ENCODE measurements at places on chromosomes 3 and 15.

DNA sequence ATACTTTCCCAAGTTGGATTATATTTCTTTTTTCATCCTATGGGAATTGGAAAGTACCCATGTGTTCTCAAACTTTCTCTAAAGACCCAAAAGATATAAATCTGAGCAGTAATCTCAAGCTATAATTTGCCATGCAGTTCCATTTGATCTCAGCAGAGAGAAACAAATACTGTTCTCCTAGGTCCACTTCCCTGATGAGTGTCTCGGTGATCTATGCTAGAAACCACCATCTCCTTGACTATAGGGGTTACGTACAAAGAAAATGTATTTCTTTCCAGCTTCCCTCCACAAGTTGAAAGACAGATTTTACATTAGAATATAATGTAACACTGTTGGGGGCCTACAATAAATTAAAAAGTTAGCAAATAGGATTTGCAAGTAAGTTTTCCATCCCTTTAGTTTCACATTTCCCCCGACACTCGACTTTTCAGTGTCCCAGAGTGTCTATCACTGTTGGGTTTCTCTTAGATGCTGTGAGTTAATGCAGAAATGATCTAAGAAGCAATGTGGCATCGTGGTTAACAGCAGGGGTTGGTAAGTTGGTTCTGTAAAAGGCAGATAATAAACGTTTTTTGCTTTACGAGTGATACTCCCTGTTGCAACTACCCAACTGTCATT is 465.1 kb upstream of the CFAP20DC start:
- DNase-seq: no peak

- DNase-seq: no peak
Measured at GRCh38 chr3:69085168-69085832, 563 bp downstream of the ARL6IP5 start.

- no peak for DNase-seq
Measured at GRCh38 chr3:17075907-17076306, 191.2 kb downstream of the PLCL2 start.

GRCh38 chr15:89646416-89647141 is 8.7 kb downstream of the KIF7 start:
- no peak for DNase-seq

- DNase-seq: no peak
Measured at GRCh38 chr3:14463330-14464140, 61.1 kb downstream of the SLC6A6 start.

GRCh38 chr15:51288143-51289065 is 50.0 kb downstream of the CYP19A1 start:
- no peak for DNase-seq

DNA sequence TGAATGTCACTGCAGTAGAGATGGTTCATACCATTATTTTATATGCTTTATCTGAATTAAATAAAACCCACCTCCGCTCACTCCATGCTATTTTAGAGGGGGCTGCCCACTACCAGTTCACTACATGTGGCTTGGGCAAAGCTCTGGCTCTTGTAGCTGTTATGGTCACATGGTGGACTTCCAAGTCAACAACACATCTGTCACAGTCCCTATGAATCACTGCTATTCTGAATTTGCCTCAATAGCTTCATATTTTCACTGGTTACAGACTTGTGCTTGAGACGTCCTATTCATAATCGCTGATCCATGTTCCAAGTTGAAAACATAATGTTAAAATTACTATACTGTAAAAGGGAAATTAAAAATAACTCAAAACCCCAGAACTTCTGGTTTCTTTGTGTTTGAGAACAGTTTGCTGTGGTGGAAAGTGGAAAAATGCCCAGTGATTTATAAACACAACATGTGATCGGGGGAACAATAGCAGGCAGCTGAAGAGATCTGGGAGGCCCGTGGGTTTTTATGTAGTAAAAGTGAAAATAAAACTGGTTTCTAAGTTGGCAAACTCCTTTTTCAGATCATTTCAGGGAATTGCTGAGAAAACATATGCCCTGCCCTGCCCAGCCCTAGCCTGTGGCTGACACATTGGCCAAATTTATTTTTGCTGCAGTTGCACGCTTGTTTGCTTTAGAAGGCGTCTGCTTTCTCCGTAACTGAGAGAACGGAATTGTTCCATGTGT is 128.8 kb upstream of the PRR23C start:
- DNase-seq: no peak

GRCh38 chr15:63942486-63943365 is 103.6 kb downstream of the DAPK2 start:
- DNase-seq: no peak

DNA sequence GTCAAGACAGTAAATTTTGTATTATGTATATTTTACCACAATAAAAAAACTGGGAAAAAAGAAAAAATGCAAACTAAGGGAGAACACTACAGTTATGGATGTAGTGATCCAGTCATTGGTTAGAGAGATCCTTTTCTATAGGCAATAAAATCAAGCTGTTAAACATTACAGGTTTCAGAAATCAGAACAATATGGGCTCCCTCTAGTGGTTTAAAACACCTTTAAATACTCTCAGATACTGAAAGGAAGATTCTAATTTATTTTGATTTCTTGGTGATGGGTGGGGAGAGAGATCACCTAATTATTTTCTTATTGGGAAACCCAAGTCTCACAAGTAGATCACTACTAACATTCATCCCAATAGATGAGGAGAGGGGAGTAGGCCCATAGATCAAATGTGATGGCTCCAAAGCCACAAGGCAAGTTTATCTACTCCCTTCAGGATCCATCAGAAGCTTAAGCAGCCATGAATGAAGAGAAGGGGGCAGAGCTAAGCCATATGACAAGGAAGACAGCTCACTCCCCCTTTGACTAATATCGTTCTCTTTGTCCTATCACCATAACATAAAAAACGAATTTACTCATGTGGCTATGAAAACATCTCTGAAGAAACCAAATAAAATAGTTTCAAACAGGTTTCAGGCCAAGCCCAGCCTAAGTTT is 118.6 kb downstream of the ANO10 start:
- peak; percentile 10 for DNase-seq

DNA sequence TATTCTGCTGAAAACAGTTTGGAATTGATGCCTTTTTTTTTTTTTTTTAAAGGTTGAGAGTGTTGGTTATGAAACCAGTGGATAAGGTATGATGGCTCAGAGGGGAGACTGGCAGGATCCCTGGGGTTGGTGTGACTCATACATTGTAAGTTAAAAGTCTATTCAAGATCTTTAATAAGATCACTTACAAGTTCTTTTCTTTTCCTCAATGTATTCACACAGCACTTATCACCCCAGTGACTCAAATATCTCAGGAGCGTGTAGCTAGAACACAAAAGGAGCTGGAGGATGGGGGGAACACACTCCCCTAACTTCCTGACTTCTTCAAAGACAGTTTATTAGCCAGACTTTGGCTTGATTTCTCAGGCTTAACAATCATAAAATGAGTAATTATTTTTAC is 285.3 kb downstream of the SV2B start:
- no peak for DNase-seq

DNA sequence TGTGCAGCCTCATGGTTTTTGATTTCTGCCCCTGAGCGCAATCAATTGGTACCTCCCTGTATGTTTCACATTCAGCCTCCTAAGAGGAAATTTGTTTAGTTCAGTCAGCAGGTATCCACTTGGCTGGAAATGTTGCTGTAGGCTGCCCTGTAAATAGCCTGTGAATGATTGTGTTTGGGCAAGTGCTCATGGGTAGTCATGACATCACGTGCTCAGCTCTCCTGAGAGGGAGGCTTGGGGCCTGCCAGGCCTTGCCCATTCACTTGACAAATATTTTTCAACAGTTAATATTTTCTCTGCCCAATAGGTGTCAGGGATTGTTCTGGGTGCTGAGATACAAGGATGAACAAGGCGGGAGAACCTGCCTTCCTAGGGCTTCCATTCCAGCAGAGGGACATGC is 13.3 kb downstream of the HRH1 start:
- no peak for DNase-seq

DNA sequence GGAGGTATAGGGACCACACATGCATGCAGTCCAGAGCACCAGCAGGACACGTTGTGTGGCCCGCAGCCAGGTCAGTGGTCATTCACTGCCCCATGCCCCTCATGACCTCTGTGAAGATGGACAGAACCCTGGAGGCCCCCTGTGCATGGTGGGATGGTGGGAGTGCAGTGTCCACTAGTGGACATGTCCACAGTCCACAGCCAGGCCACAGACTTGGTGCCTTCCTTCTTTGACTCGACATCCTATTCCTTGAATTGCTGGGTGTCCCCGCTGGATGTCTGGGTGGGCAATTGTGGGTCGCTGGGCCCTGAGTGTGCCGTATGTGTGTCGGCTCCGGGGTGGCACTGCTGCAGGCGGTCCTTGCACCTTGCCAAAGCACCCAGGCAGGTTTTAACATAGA is 35.7 kb downstream of the KLF15 start:
- no peak for DNase-seq

DNA sequence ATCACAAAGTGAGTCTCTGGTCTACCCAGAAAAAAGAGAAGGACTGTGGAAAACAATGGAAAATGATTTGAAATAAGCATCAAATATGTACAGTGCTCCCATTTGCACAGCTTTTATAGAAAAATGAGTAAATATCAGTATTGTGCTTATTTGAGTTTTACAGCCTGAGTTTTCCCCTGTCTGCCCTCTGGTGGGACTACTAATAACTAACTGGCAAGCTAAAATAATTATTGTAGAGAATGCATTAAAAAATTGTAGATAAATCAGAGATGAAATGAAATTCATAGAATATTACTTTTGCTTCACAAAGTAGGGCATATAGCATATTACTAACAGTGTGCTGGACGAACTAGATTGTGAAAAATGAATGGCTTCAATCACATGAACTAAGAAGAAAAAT is 287.1 kb downstream of the NAALADL2 start:
- DNase-seq: no peak
